ENCODE measurements at places on chromosomes 1 and 21.

- no peaks in the 10 kb centered on the region for H3K27me3 ChIP-seq
- no peak overlapping the region for H3K27ac ChIP-seq
- H3K4me3 ChIP-seq, result no peak overlapping the region
- DNase-seq, result no peak
- H3K36me3 ChIP-seq, result no peaks in the 10 kb centered on the region
Measured at GRCh38 chr1:7352364-7352763, 418.7 kb upstream of the VAMP3 start.

GRCh38 chr1:40951943-40952743 is 27.4 kb upstream of the CTPS1 start:
- H3K27me3 ChIP-seq, result peaks cover 22% of the 10 kb centered on the region
- peaks cover 6% of the 10 kb centered on the region for H3K4me1 ChIP-seq
- no peak overlapping the region for H3K4me3 ChIP-seq
- H3K27ac ChIP-seq, result no peak overlapping the region

DNA sequence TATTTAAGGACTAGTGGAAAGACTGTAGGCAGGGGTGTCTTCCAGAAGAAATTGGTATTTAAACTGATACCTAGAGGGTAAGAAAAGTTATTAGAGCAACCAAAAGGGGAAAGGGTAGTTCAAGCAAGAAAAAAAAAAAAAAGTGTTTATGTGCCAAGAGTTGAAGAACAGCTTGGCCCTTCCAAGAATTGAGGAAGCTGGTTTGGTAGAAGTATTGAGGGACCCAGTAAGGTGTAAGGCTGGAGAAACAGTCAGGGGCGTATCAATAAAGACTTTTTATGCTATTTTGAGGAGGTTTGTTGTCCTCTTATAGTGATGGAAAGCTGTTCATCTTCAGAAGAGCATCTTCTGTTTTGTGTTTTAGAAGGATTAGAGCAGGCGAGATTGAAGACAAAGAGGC is 108.3 kb downstream of the PTPRC start:
- H3K27me3 ChIP-seq, result no peaks in the 10 kb centered on the region
- H3K27ac ChIP-seq, result no peak overlapping the region

DNA sequence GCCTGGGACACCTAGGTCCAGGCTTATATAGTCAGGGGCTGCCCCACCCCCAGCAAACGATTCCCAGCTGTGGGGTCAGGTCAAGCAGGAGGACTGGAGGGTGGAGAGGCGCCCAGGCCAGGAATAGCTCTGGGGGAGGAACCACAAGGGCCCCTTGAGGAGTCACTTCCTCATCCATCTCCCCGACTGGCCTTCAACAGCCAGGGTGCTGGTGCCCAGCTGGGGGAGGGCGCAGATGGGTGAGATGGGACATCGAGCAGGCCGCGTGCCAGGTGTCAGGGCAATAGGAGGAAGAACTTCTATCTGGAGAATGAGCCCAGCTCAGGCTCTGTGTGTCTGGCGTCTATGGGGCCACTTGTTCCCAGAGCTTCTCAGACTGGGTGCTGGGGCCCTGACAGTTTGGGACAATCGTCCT is 208 bp upstream of the MYBPH start:
- H3K36me3 ChIP-seq, result no peaks in the 10 kb centered on the region
- peaks cover 3% of the 10 kb centered on the region for H3K4me1 ChIP-seq
- peaks cover 24% of the 10 kb centered on the region for H3K27me3 ChIP-seq
- H3K27ac ChIP-seq, result no peak overlapping the region

- no peak overlapping the region for H3K4me3 ChIP-seq
- peaks cover 3% of the 10 kb centered on the region for H3K27me3 ChIP-seq
- H3K36me3 ChIP-seq, result peaks cover 10% of the 10 kb centered on the region
- no peaks in the 10 kb centered on the region for H3K4me1 ChIP-seq
- no peak overlapping the region for H3K27ac ChIP-seq
- DNase-seq, result no peak
Measured at GRCh38 chr21:45709173-45709572, 65.6 kb downstream of the PCBP3 start.

DNA sequence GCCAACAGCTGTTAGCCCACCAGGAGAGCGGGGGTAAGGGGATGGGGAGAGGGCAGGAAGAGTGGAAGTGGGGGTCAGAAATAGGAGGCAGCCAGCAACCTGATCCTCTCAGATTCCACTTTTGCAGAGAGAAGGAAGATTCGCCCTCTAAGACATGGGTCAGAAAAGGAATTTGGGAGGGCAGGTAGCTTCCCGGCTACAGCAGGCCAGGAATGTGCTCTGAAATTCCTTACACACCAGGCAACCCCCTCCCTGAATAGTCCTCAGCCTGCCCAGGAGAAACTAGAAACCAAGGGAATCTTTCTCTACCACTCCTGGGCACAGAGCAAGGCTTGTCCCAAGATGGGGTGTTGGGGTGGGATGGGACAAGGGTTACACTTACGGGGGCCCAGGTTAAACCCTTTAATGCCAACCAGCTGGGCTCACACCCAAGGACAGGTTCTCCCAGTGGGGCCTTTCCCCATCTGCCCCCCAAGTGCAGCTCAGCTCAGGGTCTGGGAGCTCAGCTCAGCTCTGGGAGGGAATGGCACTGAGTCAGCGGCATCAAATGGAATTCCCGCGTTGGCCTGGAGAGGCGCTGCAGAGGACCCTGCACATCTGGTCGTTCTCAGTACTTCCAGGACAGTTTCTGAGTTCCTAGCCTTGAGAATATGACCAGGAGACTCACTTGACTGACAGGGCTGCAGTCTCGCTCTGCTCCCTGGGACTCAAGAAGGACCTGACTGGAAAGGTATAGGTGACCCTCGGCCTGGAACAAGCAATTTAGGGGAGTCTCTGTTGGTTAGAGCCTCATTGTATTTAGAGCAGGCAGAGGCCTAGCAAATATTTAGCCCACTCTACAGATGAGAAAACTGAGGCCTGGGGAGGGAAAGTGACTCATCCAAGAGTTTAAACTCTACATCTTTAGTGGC is 761 bp downstream of the TNNT2 start:
- peaks cover 15% of the 10 kb centered on the region for H3K27me3 ChIP-seq
- DNase-seq, result no peak
- no peak overlapping the region for H3K27ac ChIP-seq
- no peaks in the 10 kb centered on the region for H3K36me3 ChIP-seq

GRCh38 chr1:16082283-16083038 is 9.0 kb upstream of the FAM131C start:
- H3K27ac ChIP-seq, result no peak overlapping the region
- H3K4me3 ChIP-seq, result no peak overlapping the region
- peak; percentile 53 for DNase-seq
- H3K27me3 ChIP-seq, result peaks cover 1% of the 10 kb centered on the region
- H3K36me3 ChIP-seq, result no peaks in the 10 kb centered on the region

- H3K27me3 ChIP-seq, result no peaks in the 10 kb centered on the region
- peaks cover 6% of the 10 kb centered on the region for H3K4me1 ChIP-seq
- no peak overlapping the region for H3K27ac ChIP-seq
- no peak overlapping the region for H3K4me3 ChIP-seq
- no peak for DNase-seq
Measured at GRCh38 chr21:44057960-44058651, 46.0 kb downstream of the TRAPPC10 start.

Data from memory B cell (primary cell).